ENCODE measurements at places on chromosomes 16 and 17.
A peak's percentile ranks its signal among the peaks of the same experiment; 100 is the strongest.

DNA sequence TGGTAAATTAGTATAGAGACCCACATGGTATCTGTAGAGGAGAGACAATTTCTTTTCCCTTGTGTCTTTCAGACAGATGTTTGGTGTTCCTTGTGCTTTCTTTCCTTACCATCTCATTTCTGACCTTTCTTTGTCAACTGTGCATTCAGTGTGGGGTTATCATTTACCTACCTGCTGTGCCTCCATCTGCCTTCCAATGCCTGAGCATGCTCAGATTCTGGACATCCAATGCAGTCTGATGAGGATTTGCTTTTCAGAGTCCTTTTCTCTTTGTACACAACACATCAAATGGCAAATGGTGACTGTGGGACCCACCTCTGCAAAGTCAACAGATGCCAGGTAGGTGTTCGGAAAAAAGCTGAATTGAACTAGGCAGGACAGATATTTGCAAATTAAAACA, 364.8 kb downstream of the CA10 start:
- no peak for DNase-seq

DNA sequence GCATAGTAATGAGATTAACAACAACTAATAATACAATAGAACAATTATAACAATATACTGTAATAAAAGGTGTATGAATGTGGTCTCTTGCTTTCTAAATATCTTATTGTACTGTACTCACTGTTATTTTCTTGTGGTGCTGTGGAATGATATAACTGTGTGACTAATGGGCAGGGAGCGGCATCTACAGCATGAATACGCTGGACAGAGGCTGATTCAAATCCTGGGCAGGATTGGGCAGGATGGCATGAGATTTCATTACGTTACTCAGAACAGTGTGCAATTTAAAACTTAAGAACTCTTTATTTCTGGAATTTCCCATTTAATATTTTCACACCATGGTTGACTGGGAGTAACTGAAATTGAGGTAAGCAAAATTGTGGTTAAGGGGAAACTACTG, 1239.8 kb upstream of the GOT2 start:
- DNase-seq, result no peak

GRCh38 chr17:34275881-34276280, 5.9 kb downstream of the CCL7 start:
- peak; percentile 79 for DNase-seq

DNA sequence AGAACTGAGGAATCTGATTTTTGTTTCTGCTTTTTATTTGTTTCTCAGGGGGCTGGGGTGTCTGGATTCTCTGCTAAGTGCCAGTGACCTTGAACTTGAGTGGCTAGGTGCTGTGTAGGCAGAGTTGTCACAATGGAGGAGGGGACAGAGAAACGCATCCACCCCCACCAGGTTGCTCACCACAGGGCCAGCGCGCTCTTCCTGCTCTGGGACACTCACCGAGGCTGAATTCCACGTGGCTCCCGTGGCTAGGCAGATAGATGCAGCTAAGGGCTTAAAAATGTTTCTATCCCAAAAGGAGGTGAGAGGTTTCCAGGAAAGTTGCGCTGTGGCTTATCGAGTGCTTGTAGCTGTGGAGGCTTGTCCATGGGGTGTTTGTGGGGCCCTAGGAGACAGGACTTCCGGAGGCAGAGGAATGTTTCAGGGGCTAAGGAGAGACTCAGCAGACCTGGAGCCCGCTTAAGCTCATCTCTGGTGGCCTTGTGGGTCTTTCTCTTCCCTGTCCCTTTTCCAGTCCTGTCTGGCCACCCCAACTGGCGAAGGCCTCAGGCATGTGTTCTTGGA, 36.8 kb downstream of the ADCY7 start:
- DNase-seq, result no peak

- peak; percentile 47 for DNase-seq
These were observed 88.4 kb downstream of the PLXDC1 start for GRCh38 chr17:39062846-39063680.

DNA sequence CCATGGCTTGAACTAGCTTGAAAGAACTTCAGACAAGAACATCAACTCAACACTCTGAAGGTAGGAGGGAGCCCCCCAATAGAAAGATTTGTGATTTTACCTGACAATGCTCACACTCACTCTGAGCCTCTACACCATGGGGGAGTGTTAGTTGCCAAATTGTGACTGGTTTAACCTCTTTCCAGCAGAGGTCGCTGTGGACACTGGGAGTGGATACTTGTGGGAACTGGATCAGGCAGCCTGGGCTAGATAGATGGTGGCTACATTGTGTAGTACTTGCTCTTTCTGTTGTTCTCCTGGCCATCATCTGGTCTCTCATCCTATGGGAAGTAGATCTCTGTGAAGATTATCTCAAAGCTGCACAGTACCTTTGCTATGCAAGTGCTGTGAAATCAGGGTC, 2.9 kb downstream of the SMPD3 start:
- DNase-seq, result no peak

- no peak for DNase-seq
These were observed 582.0 kb downstream of the CDH11 start for GRCh38 chr16:64539811-64540371.

DNA sequence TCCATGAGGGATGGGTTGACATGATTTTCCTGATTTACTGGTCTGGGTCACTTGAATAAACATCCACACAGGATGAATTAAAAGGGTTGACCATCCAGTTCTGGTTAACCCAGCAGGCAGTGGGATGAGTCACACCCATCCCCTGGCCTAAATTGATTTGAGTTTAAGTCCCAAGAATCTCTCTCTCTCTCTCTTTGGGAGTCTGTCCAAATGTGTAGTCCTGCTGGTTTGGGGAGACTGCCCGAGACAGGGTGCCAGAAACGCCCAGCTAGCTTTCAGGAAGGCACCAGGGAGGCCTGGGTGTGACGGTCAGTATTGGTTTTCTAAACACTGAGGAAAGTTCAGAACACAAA, 38.8 kb downstream of the SCPEP1 start:
- DNase-seq, result peak; percentile 36

- no peak for DNase-seq
These were observed 66.6 kb downstream of the SIAH1 start for GRCh38 chr16:48318630-48319029.

DNA sequence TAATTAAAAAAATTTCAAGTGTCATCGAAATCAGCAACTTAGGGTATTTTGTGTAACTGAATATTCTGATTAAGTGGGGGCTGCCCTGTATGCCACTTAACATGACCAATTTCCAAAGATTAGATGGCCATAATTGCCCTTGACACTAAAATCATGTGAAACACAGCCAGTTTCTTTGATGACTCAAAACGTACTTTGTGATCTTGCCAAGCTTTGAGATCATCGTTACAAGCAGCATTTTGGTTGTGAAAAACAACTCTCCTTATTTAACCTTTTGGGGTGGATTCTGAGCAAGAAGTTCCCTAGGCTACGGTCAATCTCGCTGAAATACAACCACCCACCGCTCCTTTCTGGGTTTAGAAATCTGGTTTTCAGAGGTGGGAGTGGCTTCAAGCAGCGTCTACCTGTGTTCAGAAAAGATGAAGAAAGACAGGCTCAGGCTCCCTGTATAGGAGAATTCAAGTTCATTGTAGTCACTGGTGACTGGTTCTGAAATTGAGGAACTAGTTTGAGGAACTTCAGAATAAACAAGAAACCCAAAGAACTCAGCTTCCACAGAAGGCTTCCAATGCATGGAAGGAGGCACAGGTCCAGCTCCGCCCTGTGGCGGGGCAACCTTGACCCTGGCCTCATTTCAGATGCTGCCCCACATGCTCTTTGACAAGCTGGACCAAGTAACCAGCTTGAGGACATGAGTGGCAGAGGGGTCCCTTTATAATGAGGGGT, 9.4 kb downstream of the MAP3K14 start:
- peak; percentile 88 for DNase-seq

DNA sequence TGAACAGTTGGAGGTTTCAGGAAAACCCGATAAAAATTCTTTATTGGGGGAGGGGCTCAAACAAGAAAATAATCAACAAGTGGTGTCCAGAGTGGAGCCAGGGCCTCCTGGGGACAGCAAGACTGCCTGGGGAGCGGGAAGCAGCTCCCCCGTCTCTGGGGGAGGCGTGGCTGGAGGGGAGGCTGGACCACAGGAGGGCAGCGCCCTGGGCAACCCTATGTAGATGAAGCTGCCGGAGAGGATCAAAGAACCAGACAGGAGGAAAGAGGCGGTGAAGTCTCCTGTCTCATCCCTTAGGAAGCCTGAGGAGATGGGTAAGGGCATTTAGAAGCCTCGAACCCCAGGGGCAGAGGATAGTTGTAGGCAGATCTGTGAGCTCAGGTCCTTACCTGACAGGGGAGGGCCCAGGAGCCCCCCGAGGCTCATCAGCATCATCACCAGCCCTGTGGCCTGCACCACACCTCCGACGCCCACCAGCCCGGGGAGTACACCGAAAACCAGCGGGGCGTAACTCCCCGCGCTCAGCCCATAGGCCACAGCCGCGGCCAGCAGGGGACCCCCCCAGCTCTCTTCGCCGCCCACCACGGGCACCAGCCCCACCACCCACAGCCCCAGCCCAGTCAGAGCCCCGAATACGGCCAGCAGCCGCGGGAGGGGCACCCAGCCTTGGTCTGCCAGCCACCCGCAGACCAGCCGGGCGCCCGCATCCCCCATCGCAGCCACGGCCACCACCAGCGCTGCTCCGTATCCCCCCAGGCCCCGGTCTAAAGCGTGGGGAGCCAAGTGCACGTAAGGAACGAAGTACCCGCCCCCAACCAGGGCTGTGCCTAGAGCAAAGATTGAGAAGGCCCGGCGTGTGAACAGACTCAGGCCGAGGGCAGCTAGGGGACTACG, 2.0 kb downstream of the SLC16A11 start:
- no peak for DNase-seq

- DNase-seq, result no peak
These were observed 38.5 kb downstream of the USP22 start for GRCh38 chr17:21004016-21004930.

DNA sequence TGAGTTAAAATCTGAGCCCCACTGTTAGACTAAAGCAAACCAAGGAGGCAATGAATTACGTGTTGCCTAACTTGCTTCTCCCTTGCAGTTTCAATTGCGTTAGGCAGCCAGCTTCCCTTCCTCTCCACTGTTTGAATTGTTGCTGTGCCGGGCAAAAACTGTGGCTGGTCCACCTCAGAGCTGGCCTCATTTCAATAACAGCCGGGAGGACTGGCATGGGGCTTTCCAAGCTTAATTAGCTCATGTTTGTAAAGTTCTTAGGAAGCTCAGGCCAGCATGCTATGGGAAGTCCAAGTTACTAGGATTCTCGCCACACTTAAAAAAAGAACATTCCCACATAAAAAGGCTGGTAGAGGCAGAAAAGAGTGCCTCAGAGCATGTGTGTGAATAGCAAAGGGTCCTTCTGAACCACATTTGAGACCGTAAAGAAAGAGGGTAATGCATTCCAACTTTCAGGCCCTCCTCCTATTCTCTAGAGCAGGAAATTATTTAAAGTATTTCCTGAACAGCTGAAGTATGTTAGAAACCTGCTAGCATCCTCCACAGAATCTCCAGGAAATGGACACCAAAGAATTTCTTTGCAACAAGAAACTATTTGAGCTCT, 79.0 kb upstream of the SMURF2 start:
- DNase-seq, result no peak

DNA sequence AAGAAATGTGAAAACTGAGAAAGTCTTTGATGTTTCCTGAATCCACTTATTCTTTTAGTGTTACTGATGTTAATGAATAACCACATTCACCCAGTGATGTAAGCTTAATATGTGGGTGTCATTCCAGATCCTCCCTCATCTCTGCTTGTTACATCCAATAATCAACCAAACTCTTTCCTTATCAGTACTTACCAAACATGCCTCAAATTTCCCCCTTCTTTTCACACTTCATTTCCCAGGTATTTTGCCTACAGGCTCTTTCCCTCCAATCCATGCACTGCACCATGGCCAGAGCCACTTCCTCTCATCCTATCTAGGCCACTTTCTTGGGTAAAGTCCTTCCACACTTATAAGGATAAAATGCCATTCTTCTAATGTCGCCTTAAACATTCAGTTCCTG, 451.5 kb downstream of the NPIPA7 start:
- no peak for DNase-seq

DNA sequence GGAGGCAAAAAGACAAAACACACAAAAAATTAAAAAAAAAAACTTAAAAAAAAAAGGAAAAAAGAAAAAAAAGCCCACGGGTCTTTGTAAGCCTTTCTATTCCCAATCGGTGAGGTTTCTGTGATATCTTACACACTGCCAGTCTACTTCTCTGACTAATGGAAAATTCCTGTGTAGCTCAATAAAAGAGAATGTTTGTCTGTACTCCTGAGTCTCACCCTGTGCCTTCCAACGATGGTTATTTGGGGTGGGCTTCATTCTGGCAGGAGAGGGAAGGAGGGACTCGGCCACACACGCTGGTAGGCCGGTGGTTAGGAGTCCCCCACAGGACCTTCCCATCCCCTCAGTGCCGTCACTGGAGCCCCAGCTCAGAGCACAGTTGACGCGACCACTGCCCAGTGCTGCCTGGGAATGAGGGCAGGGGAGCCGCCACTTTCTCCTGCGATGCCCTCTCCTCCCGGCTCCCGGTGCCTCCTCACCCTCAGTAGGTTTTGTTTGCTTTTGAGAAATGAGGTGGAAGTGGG, 68.0 kb downstream of the AMFR start:
- DNase-seq, result peak; percentile 5

DNA sequence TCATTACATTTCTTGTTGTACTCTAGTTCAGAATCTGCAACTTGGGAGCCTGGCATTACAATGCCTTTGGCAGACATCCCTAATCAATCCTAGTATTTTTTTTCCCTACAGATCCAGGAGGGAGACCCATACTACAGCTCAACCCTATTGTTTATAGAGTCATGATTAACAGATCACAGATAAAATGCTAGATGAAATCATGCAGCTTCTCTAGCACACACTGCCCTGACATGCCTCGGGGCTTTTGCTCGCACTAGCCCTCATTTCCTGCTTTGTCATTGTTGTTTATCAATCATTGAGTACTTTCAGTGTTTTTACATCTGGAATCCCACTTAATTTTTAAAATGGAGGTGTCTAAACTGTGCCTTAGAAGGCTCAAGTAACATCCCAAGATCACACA, 412.5 kb downstream of the CA10 start:
- DNase-seq, result no peak

DNA sequence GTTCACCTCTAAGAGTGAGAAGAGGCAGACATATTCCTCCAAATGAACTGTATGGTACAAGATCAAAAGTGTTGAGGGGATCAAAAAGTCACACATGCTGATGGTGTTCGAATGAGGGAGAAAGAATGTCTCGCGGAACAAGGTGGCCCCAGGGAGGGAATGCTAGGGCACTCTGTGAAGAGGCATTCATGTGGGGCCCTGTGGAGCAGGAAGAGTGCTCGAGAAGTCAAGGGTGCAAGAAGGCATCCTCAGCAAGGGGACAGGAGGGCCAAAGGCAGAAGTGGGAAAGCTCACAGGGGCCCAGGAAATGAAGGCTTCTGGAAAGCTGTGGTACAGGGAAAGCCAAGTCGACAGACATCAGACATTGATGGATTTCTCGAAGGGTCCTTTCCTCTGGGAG, 6.1 kb upstream of the MYH3 start:
- DNase-seq, result no peak
